Non-pigmented ciliary epithelial cell (primary cell): ENCODE measurements at places on chromosomes 2 and 18.

- DNase-seq = no peak
Observed at GRCh38 chr18:41263956-41264355, 691.1 kb upstream of the PIK3C3 start.

DNA sequence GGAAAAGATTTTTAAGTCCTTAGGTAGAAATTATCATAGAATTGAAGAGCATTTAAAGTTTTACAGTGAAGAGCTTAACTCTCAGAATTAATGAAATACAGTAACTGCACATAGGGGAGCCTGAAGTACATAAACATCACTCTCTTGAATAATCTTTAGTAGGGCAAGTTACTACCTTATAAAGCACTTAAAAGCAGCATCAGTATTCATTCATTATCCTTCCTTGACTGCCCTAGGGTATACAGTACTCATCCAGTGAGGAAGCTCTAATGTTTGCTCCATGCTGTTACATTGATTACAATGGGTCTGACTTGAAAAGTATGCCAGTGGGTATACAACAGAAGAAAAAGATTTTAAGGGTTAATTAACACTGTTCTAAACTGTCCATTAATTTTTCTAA, 66.5 kb downstream of the ATF2 start:
- DNase-seq = no peak

DNA sequence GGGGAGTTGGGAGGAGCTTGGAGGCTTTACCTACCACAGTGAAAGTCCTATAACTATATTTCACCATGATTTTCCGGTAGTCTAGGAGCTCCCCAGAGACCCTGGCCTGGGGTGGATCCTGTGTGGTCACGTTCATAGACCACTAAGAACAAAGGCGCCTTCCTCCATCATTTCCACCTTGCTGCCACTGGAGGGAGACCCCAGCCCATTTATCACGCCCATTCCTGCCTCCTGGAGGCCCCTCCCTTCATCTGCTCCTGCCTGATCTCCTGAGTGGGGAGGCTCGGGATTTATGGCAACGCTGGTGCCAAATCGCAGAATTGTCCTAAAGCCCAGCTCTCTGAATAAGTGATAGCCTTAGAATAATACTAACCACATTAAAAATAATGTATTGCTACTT, 507.6 kb upstream of the SPHKAP start:
- no peak for DNase-seq

- DNase-seq = no peak
Observed at GRCh38 chr2:232492963-232493700, 5.5 kb upstream of the ECEL1 start.

- DNase-seq = no peak
Observed at GRCh38 chr2:68969736-68970490, 4.5 kb upstream of the GKN1 start.

GRCh38 chr2:235146206-235146605, 194.4 kb downstream of the SH3BP4 start:
- DNase-seq = no peak

DNA sequence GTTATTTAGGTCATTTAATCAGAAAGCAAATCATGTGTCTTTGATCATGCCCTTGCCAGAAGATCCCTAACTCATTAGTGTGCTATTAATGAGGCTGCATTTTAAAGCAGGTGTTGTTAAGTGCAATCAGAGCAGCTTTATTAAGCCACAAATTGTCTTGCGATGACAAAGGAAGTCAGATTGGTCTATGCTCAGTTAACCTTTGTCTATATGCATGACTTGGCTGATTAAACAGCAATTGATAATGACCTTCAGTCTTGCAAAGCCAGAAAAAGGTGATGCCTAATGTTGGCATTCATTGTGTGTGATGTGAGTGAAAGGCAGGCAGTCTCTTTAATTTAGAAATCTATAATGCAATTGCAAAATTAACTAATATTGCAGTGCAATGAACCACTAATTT, 166.9 kb downstream of the RND3 start:
- DNase-seq = no peak

- no peak for DNase-seq
Observed at GRCh38 chr2:224551693-224552092, 33.5 kb downstream of the CUL3 start.

DNA sequence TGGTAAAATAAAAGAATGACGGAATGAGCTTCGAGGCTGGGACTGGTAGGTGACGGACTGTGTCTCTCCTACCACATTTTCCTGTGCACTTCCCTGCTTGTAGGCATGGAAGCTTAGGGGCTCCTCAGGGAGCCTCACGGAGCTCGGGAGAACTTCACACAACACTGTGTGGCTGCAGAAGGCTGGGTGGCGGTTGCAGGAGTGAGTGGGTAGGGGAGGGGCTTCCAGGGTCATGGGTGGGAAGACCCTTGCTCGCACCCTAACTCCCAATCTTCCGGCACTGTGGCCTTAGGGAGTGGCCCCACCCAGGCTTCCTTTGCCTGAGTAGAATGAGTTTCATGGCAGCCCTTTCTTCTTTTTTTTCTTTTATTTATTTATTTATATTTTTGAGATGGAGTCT, 128.6 kb downstream of the INHBB start:
- DNase-seq = no peak

GRCh38 chr18:58505181-58505580, 123.7 kb downstream of the ALPK2 start:
- DNase-seq = no peak

DNA sequence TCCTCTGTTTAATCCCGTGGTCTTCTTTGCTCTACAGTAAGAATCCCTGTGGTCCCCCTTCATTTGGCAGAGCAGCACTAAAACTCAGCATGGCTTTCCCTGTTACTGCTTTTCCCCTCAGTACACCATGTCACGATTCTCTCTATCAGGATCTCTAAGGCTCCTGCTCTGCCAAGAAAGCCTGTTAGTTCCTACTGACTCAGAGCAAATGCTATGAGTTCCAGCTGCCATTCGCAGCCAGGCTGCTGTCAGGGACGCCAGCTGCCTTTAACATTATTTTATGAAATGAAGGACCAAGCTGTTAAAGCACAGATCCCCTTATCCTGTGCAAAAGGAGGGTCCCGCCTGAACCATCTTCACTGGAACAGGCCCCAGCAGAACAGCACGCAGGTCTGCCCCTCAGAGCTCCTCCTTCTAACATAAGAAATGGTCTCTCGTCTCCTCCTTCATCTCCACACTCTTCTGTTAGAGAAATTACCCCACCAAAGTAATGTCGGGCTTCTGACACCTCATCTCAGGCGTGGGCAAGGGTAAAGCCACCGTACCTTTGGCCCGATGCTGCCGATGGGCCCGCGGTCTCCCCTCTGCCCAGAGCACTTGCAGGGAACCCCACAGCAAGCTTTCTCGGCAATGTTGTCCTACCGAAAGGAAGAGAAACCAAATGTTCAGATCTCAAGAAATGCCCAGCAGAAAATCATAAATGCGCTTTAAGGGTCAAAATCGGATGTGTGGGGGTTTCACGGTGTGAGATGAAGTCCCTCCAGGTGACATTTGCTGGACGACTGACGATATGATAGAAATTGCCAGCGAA, 52.6 kb downstream of the COL6A3 start:
- no peak for DNase-seq

DNA sequence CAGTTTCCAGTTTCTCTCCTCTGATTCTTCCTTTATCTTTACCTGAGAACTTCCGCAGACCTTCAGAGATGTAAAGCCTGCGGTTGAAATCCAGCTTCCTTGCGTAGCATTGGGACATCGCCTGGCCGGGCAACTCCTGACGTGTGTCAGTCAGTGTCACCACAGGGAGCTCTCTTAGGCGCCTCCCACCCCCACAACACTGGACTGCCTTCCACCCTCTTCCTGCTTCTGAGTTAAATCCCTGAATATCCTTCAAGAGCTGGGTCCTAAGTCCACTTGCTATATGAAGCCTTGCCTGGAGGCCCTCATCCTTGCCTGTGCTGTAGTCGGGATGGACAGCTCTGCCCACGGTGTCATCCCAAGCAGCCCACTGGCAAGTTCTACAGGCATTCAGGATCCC, 179.4 kb downstream of the SEPTIN10 start:
- no peak for DNase-seq

GRCh38 chr2:109317471-109318095, 188.6 kb downstream of the SH3RF3 start:
- no peak for DNase-seq

GRCh38 chr18:44849361-44849760, 168.7 kb downstream of the SETBP1 start:
- no peak for DNase-seq
